ENCODE measurements at places on chromosomes 1 and 21. TPM values are rescaled to one million over a fixed set of nuclear protein-coding genes. Genes with fewer than 3 reads are reported as not detected.
A peak's percentile ranks its signal among the peaks of the same experiment; 100 is the strongest.

The RXFP4 gene
- total RNA-seq: not detected

The TMPRSS15 gene
- total RNA-seq: not detected

The ASPM gene
- 21.4 TPM for total RNA-seq

The CFHR2 gene
- not detected for total RNA-seq

GRCh38 chr1:4395676-4396075 is 258.7 kb upstream of the AJAP1 start:
- peak; percentile 21 for DNase-seq

DNA sequence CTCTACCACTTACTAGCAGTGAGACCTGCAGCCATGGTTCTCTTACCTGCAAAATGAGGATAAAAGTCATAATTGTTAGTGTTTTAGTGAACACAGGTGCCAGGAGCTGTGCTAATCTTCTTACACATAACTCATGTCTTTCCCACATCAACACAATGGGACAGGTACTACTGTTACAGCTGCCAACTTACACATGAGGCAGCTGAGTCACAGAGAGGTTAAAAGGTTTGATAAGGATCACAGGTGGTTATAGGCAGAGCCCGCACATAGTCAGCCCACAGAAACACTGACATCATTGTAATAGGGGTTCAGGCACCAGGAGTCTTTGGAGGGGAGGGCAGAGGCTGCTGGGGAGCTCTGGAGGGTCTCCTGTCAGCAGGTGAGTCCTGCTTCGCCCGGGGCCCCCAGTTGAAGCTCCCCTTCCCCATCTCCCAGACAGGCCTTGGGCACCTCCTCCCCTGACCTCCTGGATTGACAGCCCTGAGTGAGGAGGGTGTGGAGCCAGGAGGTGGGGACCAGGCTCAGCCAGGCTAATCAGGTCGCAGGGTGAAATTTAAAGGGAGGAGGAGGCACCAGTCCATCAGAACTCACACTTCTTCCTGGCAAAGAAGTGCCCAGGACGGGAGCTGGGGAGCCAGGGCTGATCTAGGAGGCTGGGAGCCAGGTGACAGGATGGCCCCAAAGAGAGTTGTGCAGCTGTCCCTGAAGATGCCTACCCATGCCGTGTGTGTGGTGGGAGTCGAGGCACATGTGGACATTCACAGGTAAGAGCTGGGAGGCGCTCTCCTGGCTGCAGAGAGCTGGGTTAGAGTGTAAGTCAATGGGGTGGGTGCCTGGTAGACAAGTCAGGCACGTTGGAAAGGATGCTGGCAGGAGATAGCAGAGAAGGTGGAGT is at the start of gene PADI1:
Gene PADI1 (plus strand): TSS at position 583 of the 895 bp plus-strand sequence. CDS start 90 bp downstream, at position 673.
- DNase-seq: no peak

DNA sequence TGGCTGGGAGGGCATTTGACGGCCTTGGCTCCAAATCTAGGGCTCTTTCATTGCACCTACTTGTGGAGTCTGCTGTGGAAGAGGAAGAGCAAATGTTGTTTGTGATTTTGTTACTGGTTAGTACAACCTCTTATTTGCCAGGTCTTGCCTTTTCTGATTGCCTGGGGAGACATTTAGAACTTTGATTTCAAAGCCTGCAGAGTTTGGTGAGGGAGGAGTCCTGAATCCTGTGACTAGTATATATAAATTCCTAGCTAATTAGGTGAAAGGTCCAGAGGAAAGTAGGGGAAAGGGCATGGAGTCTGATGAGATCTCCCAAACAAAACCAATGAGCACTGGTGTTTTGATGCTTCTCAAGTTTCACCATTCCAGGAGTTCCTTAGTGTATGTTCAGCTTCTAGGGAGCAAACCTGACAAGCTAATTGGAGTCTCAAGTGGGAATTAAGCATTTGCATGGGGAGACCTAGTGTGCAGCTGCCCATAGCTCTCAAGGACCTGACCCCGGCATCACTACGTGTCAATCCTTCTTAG is 5.1 kb upstream of the HMGCS2 start:
- DNase-seq: no peak

DNA sequence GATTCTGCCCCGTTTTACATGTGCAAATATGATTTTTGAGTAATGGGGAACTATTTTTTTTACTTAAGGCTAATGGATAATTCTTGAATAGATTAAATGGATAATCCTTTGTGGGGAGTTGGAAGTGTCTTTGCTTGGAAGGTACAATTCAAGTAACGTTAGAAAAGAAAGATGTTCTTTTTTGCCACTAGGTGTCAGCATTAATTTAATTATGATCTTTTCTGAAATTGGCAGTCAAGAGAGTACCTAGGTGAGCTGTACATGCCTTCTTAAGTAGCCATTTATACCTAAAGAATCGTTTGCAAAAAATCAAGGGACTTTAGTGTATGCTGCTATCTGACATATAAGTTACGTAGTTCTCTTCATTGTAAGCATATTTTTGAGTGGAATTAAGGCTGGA is 2.2 kb downstream of the FBXO28 start:
- peak; percentile 61 for DNase-seq

- DNase-seq: peak; percentile 31
Measured at GRCh38 chr1:200894712-200895442, at the start of gene INAVA. Gene INAVA (plus strand): TSS chr1:200894900. CDS start chr1:200898401, 3,501 bp downstream.

- DNase-seq: peak; percentile 82
Measured at GRCh38 chr1:186680245-186681061, at the start of gene PTGS2. Gene PTGS2 (minus strand): TSS chr1:186680423. CDS start chr1:186680290, 133 bp downstream.

DNA sequence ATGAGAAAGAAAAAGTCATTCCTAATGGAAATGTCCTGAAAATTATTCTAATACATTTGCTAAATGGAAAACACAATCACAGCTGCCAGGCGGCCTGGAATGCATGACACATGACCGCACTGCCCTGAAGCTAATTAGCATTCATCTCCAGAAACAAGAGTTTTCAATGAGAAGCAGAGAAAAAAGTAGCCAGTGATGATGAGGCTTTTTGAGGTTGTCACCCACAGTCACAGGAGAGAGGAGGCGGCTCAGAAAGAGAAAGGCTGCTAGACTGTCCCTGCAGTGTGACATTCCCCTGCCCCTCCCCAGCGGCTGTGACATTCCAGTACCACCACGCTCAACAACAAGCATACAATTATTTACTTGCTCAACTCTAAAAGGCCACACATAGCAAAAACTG is 122.9 kb upstream of the KRTAP19-8 start:
- peak; percentile 23 for DNase-seq

- no peak for DNase-seq
Measured at GRCh38 chr1:19373211-19374082, 61.3 kb downstream of the SLC66A1 start.

GRCh38 chr1:52695627-52696026 is 2.5 kb downstream of the COA7 start:
- no peak for DNase-seq

GRCh38 chr1:33222381-33222780 is 33.9 kb upstream of the ZNF362 start:
- DNase-seq: no peak

DNA sequence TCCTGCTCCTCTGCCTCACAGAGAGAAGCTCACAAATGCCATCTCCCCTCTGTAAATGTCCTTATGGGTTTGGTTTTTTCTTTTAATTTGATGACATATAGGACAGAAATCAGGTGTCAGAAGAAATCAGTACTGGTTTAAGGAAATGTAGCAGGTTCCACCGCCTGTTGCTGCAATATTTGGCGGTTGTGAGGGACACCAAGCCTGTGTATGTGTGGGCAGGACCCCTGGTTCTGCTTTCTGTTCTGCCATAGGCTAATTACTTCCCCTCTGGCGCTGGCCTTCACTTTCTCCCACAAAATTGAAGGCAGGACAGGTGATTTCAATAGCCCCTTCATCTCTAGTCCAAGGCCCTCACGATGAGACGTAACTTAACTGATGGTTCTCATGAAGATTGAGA is 69.2 kb downstream of the PRDM2 start:
- no peak for DNase-seq
